ENCODE measurements at places on chromosomes 6 and 20. TPM values are rescaled to one million over a fixed set of nuclear protein-coding genes. Genes with fewer than 3 reads are reported as not detected.

The TAF4 gene
- 11.3 TPM for total RNA-seq

The TMC2 gene
- total RNA-seq = not detected

The ID4 gene
- 0.70 TPM for total RNA-seq

The LPA gene
- 196 TPM for total RNA-seq

The GSTA3 gene
- not detected for total RNA-seq

The HLA-B gene
- 291 TPM for total RNA-seq

The B3GALT4 gene
- total RNA-seq = 1.2 TPM

The ELOVL2 gene
- 5.9 TPM for total RNA-seq

The AIF1 gene
- total RNA-seq = 7.2 TPM

The ZFP57 gene
- total RNA-seq = not detected

GRCh38 chr20:1938464-1939269 lies 43.5 kb downstream of the SIRPA start:
- DNase-seq = peak; percentile 77

DNA sequence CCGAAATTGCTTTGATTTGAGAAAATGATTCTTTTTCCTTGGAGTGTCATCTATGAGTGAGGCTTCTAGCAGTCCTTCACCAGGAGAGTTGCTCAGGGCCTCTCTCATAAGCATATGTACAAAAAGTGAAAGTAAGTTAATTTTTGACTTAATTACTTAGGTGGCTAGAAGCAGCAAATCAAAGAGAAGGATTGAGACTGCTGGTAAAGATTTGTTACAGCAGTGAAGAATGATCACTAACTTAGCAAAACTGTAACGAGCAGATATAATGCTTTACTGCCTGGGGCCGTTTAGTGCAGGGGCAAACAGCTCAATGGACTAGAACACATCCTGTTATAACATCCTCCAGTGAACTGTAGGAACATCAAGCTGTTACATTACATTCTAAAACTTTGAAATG lies 167.8 kb upstream of the RIPOR2 start:
- no peak for DNase-seq

DNA sequence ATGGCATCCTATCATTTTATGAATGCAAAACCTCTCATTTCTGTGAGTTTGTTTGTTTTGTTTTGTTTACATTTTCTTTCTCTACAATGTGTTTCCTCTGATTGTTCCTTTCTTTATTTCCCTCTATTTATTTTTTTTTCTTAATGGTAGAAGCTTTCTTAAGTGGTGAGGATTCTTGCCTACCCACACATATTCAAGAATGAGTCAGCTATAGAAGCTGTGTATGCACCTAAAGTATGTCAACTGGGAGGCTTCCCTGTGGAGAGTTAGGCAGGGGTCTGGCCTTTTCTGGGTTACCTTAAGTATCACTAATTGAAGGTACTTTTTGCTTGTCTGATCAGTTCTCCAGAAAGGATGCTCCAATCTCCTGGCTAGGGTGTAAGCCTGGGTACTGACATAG lies 354.0 kb downstream of the ESR1 start:
- DNase-seq = no peak

- no peak for DNase-seq
These were observed 73.0 kb upstream of the FAM8A1 start for GRCh38 chr6:17527076-17527475.

DNA sequence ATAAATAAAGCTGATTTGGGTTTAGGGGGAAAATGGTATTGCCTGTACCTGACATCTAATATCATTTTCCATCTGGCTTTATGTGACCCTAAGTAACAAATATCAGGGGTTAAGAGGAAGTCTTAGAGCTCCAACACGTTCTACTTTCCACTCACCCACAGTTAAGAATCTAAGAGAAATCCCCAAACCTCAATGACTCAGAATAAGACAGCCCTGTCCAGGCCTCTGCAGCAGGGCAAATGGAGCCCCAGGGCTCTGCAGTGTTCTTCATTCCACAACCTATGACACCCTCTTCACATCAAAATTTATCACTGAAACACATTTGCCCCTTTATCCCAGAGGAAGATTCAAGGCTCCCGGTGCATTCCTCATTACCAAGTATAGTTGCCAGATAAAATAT lies 20.3 kb upstream of the TENT5A start:
- DNase-seq = no peak

DNA sequence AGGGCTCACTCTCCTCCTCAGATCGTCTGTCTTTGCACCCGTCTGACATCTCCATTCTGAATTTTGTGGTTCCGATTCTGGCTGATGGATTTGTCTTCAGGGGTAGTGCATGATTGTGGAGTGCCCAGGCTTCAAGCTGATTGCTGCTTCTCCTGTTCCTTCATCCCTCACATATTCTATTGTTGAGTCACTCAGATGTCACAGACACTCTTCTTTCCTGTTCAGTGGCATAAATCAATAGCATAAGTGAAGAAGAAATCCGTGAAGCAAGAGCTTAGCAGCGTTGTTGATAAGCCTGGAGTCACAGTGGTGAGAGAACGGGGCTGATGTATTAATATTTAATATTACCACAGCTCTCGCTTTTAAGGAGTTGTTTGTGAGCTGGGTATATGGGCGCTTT lies 152.5 kb downstream of the MTHFD1L start:
- DNase-seq = no peak

GRCh38 chr6:56363796-56364430 lies 116.5 kb upstream of the COL21A1 start:
- DNase-seq = no peak

GRCh38 chr20:38164069-38164468 lies 1.0 kb downstream of the TGM2 start:
- no peak for DNase-seq

DNA sequence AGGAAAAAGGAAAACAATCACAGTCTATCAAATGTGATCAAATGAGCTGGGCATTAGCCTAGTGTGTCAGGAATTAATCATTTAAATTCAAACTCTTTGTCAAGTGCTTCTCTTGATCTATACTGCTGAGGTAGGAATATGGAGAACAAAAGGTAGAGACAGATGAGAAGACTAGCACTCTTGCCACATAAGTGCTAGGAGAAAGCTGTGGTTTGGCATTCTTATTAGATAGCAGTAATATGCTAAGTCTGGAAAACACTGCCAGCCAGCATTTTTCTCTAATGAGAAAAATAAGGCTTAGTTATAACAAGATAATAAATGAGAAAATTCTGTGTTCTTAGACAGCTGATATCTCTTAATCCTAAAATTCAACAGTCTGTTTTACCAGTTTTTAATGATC lies 38.9 kb downstream of the ORC3 start:
- no peak for DNase-seq

DNA sequence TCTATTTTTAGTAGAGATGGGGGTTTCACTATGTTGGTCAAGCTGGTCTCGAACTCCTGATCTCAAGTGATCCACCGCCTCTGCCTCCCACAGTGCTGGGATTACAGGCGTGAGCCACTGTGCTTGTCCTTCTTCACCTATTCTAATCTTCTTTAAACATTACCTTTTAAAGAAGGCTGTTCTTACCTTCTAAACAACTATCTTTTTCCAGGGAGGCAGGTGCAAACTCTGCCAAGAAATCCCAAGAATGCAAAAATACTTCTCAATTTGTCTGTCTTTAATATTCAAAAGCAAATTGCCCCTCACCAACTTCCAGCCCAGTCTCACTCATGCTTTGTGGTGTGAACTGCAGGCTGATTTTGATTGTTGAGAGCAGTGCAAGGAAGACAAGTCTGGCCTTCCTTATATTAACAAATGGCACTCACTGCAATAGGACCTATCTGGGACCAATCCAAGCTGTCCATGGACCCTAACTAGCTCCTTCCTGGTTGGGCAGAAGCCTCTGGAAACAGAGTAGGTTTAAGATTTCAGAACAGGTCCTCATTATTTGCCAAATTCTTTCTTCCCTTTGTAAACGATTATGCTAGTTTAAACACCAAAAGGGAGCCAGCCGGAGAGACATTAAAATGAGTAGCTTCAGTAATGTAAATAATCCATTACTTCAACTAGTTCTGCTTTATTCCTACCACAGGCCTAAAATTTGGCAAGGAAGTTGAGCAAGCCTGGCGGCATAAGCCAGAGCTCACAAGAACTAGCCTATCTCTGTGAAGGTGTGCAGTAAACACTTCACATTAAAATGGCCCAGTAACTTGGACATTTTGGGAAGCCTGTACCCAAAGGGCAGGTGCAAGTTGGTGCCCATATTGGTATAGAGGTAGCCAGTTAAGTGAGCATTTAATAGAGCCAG lies 1.6 kb downstream of the SCAND1 start:
- DNase-seq = no peak

GRCh38 chr6:128822271-128822670 lies 60.7 kb upstream of the LAMA2 start:
- no peak for DNase-seq

DNA sequence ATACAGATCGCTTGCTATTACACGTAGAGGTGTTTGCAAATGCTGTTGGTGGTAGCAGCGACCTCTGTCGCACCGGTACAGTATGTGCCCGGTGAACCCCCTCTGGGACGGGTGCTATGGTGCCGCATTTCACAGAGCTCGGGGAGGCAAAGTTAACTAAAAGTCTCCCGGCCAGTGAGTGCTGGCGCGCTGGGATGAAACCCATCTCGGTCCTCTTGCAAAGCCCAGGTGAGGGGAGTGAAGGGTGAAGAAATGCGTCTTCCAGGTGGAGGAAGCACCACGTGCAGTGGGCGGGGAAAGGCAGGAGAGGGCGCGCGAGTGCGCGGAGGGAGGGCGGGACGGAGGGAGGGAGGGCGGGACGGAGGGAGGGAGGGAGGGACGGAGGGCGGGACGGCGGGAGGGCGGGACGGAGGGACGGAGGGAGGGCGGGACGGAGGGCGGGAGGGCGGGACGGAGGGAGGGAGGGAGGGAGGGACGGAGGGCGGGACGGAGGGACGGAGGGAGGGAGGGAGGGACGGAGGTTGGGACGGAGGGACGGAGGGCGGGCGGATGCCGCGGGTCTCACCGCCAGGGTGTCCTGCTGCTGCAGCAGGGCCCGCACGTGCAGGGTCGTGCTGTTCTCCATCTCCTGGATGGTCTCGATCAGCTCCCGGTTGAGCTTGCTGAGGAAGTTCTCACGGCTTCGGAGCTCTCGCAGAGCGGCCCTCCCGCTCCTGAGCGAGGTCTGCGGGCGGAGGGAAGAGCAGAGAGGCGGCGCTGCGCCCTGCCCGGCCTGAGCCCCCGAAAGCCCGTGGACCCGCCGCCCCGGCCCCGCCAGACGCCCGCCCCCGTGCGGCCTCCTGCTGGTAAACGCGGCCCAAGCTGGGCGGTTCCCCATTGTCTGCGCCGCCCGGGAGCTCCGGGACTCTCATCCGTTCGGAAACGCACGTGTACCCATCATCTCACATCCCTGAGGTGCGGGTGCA lies 11.7 kb downstream of the C20orf96 start:
- DNase-seq = peak; percentile 38

DNA sequence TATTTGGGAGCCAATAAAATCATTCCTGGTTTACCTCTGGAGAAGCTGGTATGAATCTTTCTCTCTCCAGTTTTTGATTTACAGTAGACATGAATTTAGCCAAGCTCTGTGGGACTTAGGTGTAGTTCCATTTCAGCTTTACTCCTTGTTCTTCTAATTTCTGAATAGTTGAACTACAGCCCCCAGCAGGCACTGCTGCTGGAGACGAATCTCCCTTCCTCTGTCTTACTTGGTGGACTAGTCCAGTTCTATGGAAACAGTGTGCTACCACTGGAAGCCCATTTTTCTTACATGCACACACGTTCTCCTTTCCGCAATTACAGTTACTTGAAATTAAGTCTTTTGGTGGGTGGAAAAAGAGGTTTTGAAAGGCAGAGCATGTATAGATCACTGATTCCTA lies 42.3 kb downstream of the RALGAPB start:
- no peak for DNase-seq

DNA sequence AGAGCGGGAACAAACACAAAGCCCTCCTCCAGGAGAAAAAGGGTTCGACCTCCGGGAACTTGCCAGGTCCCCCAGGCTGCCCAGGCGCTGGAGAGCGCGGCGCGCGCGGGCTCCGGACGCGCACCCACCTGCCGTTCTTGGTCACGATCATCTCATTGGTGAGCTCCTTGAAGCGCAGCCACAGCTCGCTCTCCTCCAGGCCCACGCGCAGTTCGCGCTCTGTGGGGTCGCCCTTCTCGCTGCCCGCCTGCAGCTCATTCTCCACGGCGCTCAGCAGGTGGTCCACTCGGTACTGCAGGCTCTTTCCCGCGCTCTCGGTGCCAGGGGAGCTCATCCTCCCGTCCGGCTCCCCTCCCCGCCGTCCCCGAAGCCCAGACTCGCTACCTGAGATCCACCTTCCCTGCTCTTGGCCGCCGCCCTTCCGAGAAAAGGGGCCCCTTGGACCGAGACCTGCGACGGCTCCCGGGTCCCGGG lies 356 bp downstream of the TBXT start:
- no peak for DNase-seq

GRCh38 chr20:6976106-6976900 lies 208.8 kb downstream of the BMP2 start:
- no peak for DNase-seq

DNA sequence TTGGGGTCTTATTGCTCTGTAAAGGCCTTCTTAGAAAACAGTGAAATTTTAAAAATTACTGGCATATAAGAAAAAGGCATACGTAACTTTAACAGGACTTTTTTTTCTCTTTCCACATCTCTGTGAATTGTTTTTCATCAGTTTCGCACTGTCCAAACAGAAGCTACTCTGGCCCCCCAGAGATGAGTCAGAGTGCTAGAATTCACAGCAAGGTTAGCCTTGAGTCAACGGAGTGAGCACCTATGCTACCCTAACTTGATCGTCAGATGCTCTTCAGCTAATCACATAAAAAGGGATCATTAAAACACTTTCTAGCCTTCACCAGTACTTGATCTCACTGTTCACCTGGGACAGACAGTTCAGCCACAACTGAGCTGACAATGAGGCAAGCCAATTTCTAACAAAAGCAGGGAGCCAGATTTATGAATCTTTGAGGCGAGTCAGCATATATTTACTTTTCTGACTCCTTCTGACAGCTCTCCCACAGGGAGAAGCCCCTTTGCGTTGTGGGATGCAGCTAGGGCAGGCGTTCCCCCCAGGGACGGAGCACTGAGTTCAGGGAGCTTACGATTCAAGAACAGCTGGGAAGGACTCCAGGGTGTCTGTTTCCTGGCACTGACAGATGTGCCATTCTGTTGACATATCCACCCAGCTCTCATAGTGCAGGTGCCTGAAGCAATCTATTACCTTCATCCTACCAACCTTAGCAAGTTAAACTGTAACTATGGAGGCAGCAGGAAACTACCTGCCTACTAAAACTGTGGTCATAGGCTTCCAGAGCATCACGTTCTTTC lies 46.4 kb upstream of the SPDEF start:
- DNase-seq = peak; percentile 85

- DNase-seq = no peak
These were observed 164.8 kb downstream of the MRPL14 start for GRCh38 chr6:43962458-43962857.

GRCh38 chr6:87103977-87104601 lies 9.2 kb upstream of the CGA start:
- DNase-seq = no peak

DNA sequence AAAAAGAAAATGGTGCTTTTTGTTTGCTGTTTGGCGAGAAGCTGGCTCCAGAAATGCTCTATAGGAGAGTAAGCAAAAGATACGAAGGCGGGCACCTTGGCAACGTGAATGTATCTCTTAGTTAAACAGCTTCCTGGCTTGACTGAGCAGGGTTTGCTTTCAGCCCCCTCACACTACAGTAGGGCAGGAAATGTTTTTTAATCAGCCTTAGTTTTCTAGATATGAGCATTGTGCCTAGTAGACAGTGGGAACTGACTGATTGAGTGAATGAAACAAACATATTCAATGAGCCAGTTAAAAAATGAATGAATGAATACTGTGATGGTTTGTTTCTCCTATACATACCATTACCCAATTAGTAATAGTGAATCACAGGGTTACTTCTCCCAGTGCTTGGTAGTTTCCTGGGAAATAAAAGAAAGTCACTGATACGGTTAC lies 19.9 kb downstream of the CAP2 start:
- no peak for DNase-seq

- no peak for DNase-seq
These were observed 285.0 kb upstream of the SPTLC3 start for GRCh38 chr20:12723811-12724210.
